ENCODE measurements at places on chromosomes 16 and 17.
A peak's percentile ranks its signal among the peaks of the same experiment; 100 is the strongest.

DNA sequence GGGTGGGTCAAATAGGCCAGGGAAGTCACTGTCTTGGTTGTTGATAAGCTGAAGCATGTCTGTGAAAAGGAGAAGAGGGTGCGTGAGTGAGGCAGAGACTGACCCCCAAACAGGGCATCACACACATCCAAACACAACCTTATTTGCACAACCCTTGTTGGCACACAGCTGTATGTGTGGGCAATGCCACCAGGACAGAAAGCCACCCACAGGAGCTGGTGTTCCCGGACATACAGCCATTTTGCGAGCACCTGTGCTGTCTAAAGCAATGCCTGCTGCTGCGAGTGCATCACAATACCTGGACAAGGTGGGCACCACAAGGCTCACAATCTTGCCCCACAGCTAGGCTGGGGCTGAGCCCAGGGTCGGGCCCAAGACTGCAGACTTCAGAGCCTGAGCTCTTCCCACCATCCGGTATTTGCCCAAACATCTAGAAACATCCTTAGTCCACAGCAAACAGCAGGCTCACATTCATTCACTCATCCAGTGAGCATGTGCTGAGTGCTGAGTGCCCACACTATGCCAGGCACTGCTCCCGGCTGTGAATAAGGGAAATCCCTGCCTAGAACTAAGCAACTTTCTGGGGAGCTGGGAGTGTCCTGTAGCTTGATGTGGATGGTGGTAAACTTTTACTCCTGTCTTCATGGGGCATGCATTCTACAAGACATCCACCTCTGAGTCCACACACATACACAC is 16.2 kb downstream of the SREBF1 start:
- DNase-seq = no peak

GRCh38 chr17:40075201-40075941 is 12.6 kb downstream of the THRA start:
- peak; percentile 74 for DNase-seq

DNA sequence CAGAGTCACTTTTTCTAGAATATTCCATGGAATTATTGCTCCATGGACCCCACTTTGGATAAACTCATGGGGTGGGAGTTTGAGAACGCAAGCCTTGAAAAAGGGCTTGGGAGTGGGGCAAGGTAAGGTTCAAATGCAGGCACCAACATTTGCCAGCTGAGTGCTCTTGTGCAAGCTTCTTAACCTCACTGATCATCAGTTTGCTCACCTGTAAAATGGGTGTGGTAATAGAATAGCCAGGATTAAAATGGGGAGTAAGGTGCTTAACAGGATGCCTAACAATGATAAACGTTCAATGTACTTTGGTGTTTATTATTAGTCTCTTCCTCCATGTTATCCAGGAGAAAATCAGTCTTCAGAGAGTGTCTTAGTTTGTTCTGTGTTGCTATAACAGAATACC is 39.0 kb downstream of the CACNG5 start:
- DNase-seq = no peak

DNA sequence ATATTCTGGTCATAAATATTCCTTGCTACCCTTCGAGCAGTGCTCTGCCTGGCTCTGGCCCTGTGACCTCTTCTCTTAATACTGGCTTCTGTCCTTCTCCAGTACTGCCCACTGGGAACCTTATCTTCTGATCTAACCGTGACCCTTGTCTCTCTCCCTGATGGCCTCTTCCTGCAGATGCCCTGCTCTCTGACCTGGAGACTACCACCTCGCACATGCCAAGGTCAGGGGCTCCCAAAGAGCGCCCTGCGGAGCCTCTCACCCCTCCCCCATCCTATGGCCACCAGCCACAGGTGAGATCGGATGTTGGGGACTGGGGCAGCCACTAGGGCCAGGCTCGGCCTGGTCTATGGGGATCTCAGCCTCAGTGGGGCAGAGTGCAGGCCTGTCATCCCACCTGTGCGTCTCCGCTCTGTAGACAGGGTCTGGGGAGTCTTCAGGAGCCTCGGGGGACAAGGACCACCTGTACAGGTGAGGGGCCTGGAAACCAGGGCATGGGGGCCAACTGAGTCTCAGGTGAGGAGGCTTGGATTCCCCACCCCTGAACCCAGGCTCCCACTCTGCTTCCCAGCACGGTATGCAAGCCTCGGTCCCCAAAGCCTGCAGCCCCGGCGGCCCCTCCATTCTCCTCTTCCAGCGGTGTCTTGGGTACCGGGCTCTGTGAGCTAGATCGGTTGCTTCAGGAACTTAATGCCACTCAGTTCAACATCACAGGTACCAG is 1.5 kb downstream of the TGFB1I1 start:
- DNase-seq = no peak

DNA sequence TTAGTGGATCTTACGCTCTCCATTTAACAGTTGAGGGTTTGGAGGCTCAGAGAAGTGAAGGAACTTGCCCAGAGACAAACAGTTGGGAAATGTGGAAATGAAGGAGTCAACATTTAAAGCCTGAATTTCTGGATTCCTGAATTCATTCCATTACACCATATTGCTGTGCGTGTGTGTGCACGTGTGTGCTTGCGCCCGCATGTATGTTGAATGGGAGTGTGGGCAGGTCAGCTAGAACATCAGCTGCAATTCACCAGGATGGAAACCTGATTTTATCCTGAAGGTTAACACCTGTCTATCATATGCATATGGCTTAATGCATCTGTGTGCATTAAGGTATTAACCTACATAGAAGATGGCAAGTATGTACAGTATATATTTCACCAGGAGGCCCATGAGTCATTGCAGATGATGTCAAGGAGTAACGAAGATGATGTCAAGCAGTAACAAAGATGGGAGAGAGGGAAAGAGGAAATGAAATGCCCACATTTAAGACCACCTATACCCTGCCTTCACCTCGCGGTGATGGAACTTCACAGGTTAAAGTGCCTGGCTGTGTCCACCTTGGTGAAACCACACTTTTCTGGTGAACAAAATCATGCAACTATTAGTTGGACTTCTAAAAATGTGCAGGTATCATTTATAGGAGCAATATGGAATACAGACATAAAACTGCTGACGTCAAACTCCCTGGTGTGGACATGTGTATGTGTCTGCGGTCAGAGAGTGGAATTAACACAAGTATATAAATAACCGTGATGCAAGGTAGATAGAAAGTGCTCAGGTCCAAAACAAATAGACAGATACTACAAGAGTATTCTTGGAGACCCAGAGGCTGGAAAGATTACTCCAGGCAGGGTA is 832 bp upstream of the ADAP2 start:
- DNase-seq = no peak

GRCh38 chr17:61474235-61474927 is 22.2 kb downstream of the TBX4 start:
- DNase-seq = no peak

DNA sequence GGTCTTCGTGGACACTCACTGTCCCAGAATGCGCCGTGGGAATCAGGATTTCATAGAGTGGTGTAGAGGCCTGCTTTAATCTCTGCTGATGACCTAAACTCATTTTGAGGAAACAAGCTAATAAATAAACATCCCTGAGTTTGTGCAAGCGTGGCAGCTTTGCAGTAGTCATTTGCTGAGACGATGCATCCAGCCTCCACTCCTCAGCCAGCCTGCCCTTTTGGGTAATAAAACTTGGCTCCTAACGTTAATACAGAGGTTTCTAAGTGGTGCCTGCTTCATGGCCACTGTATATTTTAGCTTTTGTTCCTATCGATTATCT is 1.3 kb downstream of the DGKE start:
- no peak for DNase-seq

DNA sequence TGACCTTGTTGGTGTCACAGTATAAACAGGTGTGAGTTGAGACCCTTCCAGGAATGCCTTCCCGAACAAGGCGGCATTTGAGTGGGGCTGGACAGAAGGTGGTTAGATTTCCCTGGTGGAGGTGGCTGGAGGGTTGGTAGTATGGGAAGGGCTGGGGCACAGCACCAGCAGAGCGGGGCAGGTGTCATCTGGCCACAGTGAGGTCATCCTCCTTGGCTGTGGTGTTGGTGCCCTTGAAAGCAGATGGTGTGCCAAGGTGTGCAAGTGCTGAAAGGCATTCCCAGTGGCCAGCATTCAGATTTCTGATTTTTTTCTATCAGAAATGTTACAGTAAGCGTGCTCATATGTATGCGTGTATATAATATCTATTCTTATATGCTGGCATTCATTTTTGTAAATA is 126.6 kb downstream of the LAT start:
- DNase-seq = no peak

DNA sequence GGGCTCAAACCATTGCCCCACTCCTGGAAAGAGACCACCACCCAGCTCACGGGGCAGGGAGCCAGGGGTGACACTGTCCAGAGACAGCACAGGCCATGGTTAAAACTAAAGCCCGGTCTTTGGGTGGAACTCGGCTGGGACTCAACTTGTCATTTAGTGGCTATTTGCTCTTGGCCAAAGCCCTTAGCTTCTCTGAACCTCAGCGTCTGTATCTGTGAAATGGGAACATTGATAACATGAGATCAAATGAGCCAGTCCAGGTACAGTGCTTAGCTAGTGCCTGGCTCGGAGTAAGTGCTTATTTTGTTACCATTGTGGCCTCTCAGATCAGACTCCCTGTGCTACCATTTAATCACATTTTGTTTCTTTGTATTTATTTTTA is 48.5 kb downstream of the RTN4RL1 start:
- no peak for DNase-seq

- DNase-seq = no peak
These were observed 493.9 kb downstream of the WWOX start for GRCh38 chr16:78593352-78593751.

- no peak for DNase-seq
These were observed 27.5 kb downstream of the TRPV3 start for GRCh38 chr17:3529817-3530741.

GRCh38 chr16:19242987-19243575 is 42.5 kb upstream of the CLEC19A start:
- no peak for DNase-seq

GRCh38 chr16:23367988-23368387 is 65.9 kb downstream of the SCNN1B start:
- no peak for DNase-seq

- no peak for DNase-seq
These were observed 159.4 kb upstream of the CHMP6 start for GRCh38 chr17:80832266-80832676.

- no peak for DNase-seq
These were observed 17.5 kb upstream of the ADCY7 start for GRCh38 chr16:50248845-50249244.

DNA sequence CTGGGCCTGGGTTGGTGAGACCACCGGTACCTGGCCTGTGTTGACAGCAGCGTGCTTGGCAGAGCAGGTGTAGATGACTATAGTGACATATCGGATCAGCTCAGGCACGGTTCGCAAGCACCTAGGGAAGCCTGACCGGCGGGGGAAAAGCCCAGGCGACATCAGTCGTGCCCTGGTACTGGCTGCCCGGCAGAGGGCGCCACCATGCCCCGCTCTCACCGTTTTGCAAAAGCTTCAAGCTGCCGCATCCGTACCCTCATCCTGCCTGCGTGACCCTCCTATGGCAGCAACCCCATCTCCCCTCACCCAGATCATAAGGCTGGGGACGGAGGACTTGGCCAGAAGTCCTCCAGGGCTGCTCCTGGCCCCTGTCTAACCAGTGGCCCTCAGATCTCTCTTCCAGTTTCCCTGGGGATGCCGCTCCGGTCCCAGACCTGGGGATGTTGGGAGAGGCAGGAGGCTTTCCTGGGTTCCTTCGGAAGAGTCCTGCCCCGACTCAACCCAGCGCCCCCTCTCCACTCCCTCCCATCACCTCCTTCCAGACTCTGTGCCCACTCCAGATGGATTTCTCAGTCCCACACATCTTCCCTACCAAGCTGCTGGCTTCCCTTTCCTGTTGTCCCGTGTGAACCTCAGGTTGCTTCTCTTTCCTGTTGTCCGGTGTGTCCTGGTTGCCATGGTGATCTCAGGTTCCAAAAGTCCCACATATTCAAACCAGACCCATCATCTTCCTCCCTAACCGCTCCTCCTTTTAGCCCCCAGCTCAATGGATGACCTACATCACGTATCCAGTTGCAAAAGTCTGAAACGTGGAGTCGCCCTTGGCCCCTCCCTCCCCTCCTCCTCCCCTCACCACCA is 13.7 kb downstream of the ALOX12B start:
- DNase-seq = peak; percentile 92

DNA sequence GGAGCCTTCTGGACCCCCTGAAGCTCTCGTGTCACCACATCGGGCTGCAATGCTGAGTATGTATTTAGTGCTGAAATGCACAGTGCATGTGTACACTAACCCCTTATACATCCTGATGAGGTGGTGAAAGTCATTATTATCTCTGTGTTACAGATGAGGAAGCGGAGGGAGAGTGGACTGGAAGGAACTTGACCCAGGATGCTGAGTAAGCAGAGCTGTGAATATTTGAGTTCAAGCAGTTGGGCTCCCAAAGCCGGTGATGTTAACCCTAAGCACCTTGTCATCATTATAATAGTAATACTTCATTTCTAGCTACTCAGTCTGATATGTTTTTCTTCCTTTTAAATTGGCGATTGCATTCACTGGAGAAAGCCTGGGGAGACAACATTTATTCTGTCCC is 25.9 kb upstream of the NKD1 start:
- no peak for DNase-seq

GRCh38 chr17:82300707-82301270 is 16.6 kb downstream of the CD7 start:
- peak; percentile 79 for DNase-seq

DNA sequence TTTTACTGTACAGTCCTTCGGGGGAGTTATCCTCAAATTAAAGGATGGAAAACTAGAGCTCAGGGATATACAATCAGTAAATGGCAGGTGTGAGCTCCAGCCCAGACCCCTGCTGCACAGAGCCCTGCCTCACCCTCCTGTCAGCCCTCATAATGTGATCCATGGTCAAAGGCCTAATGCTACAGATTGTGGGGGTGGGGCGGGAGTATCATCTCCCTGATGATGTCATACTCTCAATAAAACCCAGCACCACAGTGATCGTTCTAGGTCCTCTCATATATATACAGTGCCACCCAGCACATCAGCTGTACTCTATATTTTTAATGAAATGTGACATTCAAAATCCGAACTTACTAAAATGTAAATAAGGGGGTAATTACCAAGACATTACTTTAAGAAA is 61.5 kb downstream of the SLC39A11 start:
- no peak for DNase-seq

DNA sequence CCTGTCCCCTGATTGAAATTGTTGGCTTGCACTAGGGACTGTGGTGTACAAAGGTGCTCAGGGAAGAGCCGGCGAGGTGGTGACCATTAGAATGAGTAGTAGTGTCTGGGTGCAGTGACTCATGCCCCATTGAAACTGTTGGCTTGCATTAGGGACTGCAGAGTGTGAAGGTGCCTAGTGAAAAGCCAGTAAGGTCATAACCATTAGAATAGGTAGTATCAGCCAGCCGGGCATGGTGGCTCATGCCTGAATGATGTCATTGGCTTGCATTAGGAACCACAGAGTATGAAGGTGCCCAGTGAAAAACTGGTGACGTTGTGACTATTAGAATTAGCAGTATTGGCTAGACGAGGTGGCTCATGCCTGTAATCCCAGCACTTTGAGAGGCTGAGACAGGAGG is 78.9 kb downstream of the ABCC6 start:
- no peak for DNase-seq

- DNase-seq = peak; percentile 80
These were observed 29.6 kb upstream of the PHOSPHO1 start for GRCh38 chr17:49260011-49260816.

DNA sequence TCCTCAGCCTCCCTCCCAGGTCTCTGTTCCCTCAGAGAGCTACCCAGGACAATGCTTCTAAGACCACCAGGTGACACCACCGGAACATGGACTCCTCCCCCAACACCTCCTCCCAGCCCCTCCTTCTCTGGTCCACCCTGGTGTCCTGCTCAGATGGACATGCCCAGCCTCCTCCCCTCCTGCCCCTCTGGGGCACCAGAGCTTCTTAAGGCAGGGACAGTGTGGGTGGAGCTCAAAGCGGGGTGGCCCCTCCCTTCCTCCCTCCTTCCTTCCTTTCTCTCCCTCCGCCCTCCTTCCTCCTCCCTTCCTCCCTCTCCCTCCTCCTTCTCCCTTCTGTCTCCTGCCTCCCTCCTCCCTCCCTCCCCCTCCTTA is 22.7 kb downstream of the TRPV3 start:
- DNase-seq = peak; percentile 65

Data from GM20000 (cell line).